ENCODE measurements at places on chromosomes 13 and 19. TPM values are rescaled to one million over a fixed set of nuclear protein-coding genes. Genes with fewer than 3 reads are reported as not detected.

DNA sequence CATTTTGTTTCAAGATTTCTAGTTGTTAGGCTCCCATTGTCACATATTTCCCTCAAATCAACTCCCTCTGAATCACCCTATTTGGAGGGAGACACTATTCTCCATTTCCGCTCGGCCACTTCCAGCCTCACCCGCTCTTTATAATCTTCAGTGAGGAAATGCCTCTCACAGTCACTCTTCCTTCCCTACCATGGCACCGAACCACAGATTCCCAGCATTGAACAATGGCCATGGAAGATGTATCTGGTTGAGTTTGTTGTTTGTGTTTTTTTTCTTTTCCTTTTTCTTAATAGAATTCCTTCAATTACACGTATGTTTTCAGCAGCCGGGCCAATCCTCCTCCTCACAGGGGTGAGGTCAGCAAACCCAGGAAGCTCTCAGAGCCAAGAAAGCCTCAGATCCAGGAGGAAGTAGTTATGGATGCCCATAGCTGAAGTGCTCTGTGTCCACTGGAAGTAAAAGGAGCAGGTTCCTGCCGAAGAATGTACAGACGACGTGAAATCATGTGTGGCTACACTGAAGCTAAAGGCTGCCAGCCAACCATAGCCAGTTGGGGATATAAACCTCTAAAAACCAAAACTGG is 472.1 kb downstream of the FOXO1 start:
- DNase-seq, result peak; percentile 13

RNF17 gene
- total RNA-seq, result not detected

RNASEH2B gene
- 107 TPM for total RNA-seq

DNA sequence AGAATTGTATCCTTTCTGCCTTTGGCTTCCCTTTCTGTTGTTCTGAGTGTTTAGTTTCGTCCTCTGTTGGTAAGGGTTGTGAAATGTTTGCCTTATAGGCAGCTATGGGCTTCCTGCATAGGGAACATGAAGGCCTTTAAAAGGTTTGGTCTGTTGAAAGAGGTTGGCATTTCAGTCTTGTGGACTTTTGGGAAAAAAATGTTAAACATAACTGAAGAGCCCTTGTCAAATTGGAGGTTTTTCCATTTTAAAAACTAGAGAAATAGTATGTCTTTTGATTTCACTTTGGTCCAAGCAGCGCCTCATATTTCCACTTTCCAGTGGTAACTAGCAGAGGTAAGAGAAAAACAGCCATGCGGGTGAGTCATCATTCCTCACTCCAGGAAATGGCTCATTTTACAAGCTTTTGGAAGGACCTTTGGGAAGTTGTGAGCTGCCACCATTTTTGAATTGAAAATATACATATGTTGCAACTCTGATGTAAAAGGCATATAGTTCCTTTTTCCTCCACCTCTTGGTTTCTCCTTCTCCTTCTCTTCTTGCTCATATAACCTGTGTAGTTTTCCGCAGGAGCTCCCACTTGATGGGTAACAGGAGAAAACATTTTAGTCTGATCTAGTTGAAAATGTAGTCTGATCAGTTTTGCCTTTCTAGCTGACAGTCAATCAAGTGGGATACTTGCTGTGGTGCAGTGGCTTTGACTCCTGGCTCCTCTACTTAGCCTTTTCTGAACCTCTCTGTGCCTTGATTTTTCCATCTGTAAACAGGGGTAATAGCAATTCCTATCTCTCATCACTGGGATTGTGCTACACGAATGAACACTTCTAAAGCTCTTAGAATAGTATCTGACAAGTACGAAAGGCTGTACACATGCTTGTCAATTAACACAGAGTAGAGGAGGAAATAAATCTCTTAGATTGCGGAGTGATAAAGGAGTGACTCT is 23.0 kb downstream of the GPC6 start:
- DNase-seq, result no peak

GRCh38 chr19:38527466-38528136 is 90.2 kb downstream of the MAP4K1 start:
- DNase-seq, result peak; percentile 50

COX7A1 gene
- not detected for total RNA-seq

SPC24 gene
- 92.6 TPM for total RNA-seq
